ENCODE measurements at places on chromosomes 12 and 14. TPM values are rescaled to one million over a fixed set of nuclear protein-coding genes. Genes with fewer than 3 reads are reported as not detected.

The GLTP gene
- total RNA-seq, result 29.3 TPM

The ERP29 gene
- 62.7 TPM for total RNA-seq

The ASCL1 gene
- not detected for total RNA-seq

The FSCB gene
- total RNA-seq, result 0.25 TPM

The MIPOL1 gene
- total RNA-seq, result 2.9 TPM

The ARID2 gene
- total RNA-seq, result 10.8 TPM

The RABGGTA gene
- total RNA-seq, result 33.7 TPM

The TULP3 gene
- 21.8 TPM for total RNA-seq

The KMT2D gene
- total RNA-seq, result 38.3 TPM

The GNG2 gene
- 6.1 TPM for total RNA-seq

The SCAF11 gene
- 70.1 TPM for total RNA-seq

The MTA1 gene
- total RNA-seq, result 66.6 TPM

The CCDC38 gene
- total RNA-seq, result not detected

The TAS2R30 gene
- 0.63 TPM for total RNA-seq

The CCDC197 gene
- total RNA-seq, result not detected

The DCD gene
- not detected for total RNA-seq

The HOXC13 gene
- total RNA-seq, result not detected

The DLGAP5 gene
- total RNA-seq, result 1.9 TPM

The TRAF3 gene
- 14.1 TPM for total RNA-seq

The PTPRO gene
- total RNA-seq, result 0.33 TPM

The KLRC3 gene
- total RNA-seq, result 0.13 TPM

The AICDA gene
- not detected for total RNA-seq

The GSG1 gene
- 1.1 TPM for total RNA-seq

The PMCH gene
- total RNA-seq, result not detected

The CAND1 gene
- total RNA-seq, result 54.8 TPM

The VPS33A gene
- 15.0 TPM for total RNA-seq

The ALKBH1 gene
- total RNA-seq, result 9.6 TPM

The GNPNAT1 gene
- total RNA-seq, result 14.6 TPM

The SYT1 gene
- total RNA-seq, result 12.0 TPM

The IPO4 gene
- 50.6 TPM for total RNA-seq

The DAAM1 gene
- total RNA-seq, result 11.1 TPM

The CD69 gene
- 0.16 TPM for total RNA-seq
